AG04449 (cell line): ENCODE measurements at places on chromosomes 1 and 21.

DNA sequence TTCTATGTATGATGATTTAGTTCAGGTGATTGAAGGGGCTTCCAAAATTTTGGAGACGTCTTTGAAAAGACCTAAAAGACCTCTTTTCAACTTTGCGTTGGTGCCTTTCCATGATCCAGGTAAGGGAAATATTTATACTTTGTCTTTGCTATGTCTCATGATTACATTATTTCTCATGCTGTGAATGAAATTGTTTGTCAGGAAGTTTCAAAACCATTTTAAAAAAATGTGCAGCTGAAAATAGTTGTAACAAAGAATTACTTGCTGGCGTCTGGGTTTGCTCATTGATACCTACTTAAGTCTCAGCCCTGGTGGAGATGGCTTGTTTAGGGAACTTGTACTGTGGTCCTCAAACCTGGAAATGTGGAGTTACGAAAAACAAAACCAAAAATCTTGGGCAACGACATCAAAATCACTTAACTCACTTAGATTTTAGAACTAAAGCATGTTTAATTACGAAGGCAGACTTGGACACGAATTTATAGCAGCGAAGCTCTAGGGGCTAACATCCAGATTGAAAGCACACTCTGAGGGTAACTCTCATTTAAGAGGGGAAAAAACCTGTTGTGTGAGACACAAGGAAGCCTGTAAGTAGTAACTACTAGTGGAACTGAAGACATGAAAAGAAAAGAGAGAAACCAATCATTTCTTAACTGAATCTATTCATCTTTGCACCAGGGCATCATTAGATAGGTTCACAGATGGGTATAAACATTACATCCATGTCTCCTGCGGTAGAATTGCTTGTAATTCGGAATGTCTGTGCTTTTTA lies 924 bp downstream of the HMCN1 start:
- no peak for DNase-seq

DNA sequence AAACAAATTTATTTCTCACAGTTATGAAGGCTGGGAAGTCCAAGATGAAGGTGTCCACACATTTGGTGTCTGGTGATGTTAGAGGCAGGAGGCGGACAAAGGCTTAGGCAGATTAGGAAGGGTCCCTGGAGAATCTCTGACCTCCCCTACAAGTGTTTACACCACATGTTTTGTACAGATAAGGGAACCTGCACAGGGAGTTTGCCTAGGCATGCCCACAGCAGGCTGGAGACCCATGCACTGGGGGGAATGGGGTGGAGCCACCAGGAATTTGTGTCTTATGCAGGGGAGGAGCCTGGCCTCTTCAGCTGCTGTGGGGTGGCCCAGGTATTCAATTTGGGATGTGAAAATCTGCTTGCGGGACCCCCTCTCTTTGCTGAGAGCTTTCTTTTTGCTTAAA lies 131.3 kb downstream of the PATJ start:
- DNase-seq, result no peak

- DNase-seq, result no peak
Observed at GRCh38 chr1:157419845-157420542, 132.3 kb downstream of the FCRL5 start.

GRCh38 chr1:155324717-155325602 lies 4.3 kb downstream of the RUSC1 start:
- DNase-seq, result no peak

GRCh38 chr1:2415801-2416208 lies 3.4 kb upstream of the PEX10 start:
- DNase-seq, result no peak

GRCh38 chr1:12597792-12598191 lies 20.2 kb downstream of the DHRS3 start:
- DNase-seq, result no peak

- no peak for DNase-seq
Observed at GRCh38 chr1:207753611-207754010, 1.8 kb downstream of the CD46 start.
